Adrenal gland (tissue), 19 donors: ENCODE measurements at places on chromosomes 4 and X. TPM values are rescaled to one million over a fixed set of nuclear protein-coding genes. Genes with fewer than 3 reads are reported as not detected.

GRCh38 chr4:84492737-84493091, 6.4 kb downstream of the NKX6-1 start:
- DNase-seq, result no peak

DNA sequence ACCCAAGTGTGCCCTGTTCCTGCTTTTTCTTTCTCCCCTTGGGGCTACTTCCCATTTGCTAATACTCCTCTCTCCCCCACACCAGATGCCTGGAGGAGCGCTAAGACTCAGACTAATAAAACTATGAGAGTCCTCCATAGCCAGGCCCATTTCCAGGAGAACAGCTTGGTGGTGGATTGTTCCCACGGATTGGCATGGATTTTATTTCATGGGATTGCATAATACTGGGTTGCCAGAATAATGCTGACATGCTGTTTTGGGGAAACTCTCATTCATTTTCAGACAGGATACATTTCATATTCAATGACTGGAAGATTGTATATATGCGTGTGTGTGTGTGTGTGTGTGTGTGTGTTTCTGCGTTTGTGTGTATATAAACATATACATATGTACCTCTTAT, 447.5 kb upstream of the PITX2 start:
- no peak for DNase-seq

The CPZ gene
- polyA plus RNA-seq, result 4.0 TPM

GRCh38 chrX:23844502-23845138, 61.6 kb downstream of the SAT1 start:
- no peak for DNase-seq

GRCh38 chr4:75683482-75684155, 10.4 kb upstream of the G3BP2 start:
- no peak for DNase-seq

The SLC6A14 gene
- not detected for polyA plus RNA-seq

DNA sequence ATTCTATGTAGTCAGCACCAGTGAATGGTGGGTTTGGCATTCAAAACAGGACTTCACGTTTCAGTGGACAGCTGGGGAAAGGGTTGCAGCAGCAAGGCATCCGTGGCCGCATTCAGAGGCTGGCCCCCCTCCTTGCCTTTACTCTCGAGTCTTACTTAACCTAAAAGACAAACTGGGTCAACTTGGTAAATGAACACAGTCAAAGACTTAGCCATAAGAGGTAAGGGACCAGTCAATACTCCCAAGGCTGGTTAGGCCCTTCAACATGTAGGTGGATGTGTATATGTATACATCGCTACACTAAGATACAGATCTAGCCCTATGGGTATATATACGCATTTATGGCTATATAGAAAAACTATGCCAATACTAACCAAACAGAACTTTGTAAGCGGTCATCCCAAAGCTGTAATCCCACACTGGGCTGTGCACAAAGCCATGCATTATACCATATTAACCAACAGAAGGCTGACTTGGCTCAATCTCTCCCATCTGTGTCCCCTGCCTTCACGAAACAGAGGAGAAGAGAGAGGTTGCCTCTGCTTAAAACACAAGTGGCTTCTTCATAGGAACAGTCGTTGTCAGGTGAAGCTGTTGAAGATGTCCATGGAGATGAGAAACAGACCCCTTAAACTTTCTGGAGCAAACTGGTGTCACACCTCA, 61.9 kb downstream of the TSC22D3 start:
- DNase-seq, result no peak

GRCh38 chr4:16817286-16817685, 81.2 kb downstream of the LDB2 start:
- DNase-seq, result no peak

DNA sequence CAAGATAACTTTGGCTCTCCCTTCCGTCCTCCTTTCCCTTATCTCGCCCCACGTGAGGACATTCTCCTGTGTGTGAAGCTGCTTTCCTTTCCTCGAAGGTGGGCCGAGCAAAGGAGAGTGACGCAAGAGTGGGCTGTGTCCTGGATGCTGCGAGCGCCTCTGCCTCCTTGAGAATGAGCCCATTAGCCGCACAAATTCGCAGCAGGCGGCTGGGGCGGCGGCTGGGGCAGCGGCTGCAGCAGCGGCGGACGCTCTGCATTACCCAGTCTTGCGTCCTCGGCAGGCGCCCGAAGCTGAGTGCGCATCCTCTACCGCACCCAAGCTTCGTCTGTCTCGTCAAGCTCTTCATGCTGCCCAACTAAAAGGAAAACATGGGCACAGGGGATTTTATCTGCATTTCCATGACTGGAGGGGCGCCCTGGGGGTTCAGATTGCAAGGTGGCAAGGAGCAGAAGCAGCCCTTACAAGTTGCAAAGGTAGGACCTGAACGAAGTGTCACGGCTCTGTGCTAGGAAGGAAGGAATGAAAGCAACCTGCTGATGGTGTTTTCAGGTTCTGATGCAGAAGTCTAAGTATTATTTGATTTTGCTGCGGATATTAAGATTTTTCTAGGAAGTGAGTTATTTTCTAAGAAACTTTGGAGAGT, at the start of gene SYNPO2:
TSS of gene SYNPO2 (plus strand) at position 189 of the 646 bp plus-strand sequence. CDS start at position 372, 183 bp downstream.
- peak; percentile 51 for DNase-seq

DNA sequence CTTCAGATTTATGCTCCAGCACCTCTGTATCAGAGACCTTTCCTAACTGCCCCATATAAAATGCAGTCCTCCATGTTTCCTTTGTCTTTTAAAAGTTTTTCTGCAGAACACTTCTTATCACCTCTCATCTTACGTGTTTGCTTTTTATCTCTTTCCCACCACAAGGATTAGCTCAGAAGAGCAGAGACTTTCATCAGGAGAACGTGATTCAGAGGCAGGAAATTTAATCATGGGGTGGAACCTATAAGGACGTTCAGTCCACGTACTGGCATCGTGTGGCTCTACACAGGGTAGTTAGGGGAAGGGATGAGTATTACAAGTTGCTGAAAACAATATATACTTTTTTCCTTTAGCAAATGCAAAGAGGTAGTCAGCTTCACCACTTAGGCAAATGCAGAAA, 98.7 kb downstream of the SORBS2 start:
- DNase-seq, result no peak

The GALNTL6 gene
- 0.10 TPM for polyA plus RNA-seq

DNA sequence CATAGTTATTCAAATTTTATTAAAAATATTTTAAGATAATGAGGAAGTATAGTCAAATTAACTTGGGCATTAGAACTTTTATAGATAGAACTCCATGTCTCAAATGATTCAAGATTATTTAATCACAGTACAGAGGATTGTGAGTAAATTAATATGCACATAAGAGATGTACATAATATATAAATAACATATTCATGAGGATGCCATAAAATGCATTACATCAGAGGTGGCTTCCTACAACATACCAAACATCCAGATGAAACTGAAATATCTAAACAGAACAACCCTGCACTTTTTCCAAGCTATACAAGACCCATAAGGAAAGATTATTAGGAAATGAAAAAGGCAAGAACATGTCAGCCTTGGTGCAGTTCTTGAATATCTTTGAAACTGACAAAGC, 91.3 kb upstream of the NAP1L5 start:
- no peak for DNase-seq

The PRKG2 gene
- 0.20 TPM for polyA plus RNA-seq

The VCX3A gene
- polyA plus RNA-seq, result 0.34 TPM

DNA sequence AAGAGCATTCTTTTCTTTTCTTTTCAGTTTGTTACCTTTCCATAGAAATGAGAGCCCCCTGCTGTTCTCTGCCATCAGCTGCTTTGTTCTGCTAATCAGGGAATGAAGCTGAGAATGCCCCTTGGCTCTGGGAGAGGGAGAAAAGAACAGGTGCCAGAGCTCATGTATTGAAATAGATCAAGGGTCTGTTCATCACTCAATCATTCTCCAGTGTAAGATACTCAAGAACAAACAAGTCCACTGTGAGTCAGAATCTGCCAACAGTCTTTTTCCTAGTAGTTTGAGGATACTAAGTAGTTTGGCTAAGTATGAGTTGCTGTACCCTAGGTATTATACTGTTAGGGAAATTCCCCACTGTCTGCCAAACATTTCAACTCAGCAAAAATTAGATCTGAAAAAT, 144.3 kb downstream of the RTL3 start:
- no peak for DNase-seq

The RBM47 gene
- 117 TPM for polyA plus RNA-seq

- DNase-seq, result peak; percentile 25
These were observed 104.6 kb upstream of the MXRA5 start for GRCh38 chrX:3450881-3451570.

GRCh38 chr4:58093352-58093751, 983.2 kb upstream of the IGFBP7 start:
- no peak for DNase-seq

The JCHAIN gene
- polyA plus RNA-seq, result 8.3 TPM

The RAB40AL gene
- 0.20 TPM for polyA plus RNA-seq

- no peak for DNase-seq
These were observed 171.8 kb upstream of the PACRGL start for GRCh38 chr4:20528508-20528907.

- no peak for DNase-seq
These were observed 255.9 kb downstream of the SPRY1 start for GRCh38 chr4:123652476-123652875.

The PDE6B gene
- 1.8 TPM for polyA plus RNA-seq

DNA sequence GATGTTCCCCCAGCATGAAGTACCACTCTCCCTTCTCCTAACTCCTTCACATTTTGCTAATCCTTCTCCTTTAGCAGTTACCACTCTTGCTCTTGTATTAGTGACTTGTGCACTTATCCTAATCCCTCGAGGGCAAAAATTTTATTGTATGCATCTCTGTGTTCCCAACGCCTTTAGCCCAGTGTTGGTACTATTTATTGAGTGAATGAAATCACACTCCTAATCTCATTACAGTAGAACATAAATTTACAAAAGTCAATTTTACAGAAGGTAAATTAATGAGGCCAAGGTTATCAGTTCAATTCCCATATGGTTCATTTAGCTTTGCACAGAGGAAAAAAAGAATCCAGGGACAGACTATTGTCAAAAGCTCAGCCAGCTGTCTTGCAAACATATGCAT, 178.4 kb downstream of the NR3C2 start:
- DNase-seq, result no peak

- peak; percentile 97 for DNase-seq
These were observed at the start of gene FRG1 for GRCh38 chr4:189940178-189941004. FRG1 (plus strand) TSS chr4:189940872; CDS start chr4:189941010, 138 bp downstream.

- DNase-seq, result no peak
These were observed 10.9 kb downstream of the ADH6 start for GRCh38 chr4:99207911-99208718.

- DNase-seq, result no peak
These were observed 1603.9 kb downstream of the ADGRL3 start for GRCh38 chr4:62804075-62804474.

GRCh38 chrX:100373673-100374072, 36.4 kb downstream of the PCDH19 start:
- DNase-seq, result no peak

The RXFP1 gene
- 3.8 TPM for polyA plus RNA-seq
